HFF-Myc (cell line): ENCODE measurements at places on chromosomes 1 and 21.

GRCh38 chr1:54200519-54200997 lies 591 bp downstream of the MRPL37 start:
- DNase-seq, result no peak

DNA sequence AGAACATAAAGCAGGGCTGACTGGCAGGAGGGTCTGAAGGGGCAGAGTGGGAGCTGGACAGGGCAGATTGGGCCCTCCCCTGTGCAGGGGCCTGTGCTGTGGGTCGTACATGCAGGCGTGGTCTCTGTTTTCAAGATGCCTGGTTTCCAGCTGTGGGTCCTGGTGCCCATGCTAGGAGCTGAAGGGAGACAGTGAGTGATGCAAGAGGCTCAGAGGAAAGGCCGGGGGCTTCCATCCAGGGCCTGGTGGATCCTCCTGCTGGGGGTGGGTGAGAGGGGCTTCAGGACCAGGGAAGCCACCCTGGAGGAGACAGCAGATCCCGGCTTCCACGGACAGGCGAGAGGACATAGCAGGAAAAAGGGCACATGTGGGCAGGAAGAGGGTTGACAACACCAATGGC lies 349.0 kb upstream of the VAMP3 start:
- no peak for DNase-seq

- DNase-seq, result no peak
Observed at GRCh38 chr1:111776861-111777260, 21.2 kb downstream of the DDX20 start.

DNA sequence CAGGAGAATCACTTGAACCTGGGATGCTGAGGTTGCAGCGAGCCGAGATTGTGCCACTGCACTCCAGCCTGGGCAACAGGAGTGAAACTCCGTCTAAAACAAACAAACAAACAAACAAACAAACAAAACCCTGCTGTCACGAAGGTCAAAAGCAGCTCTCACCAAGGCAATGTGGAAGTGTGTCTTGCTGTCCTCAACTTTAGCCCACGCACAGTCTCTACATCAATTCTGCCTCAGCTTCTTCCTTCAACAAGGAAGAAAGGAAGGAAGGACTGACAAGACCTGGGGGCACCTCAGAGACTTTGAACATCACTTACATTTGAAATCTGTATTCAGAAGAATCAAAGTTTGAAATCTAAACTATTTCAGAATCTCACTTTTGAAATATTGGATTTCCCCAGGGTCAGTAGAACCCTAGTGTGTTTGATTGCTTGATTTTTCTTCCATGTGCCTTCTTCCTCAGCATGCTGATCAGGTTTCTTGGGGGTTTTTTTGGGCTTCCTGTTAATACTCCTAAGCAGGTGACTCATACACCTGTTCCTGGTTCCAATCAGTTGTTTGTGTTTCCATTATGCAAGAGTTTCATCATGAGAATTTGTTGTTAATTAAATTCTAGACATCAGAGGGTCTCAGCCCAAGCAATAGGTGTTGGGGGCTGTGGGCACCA lies 6.5 kb upstream of the CSTB start:
- no peak for DNase-seq

DNA sequence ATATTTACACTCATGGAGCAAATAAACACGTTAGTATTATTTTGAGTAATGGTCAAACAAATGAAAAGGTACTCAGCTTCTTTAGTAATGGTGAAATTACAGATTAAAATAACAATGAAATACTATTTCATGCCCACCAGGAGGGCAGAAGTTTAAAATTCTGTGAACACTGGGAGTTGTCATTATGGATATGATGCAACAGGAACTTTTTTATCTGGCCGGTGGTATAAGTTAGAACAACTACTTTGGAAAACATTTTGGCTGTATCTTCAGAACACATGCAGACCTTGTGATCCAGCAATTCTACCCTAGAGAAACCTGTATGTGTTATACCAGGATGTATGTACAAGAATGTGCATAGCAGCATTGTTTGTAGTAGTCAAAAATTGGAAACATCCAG lies 23.2 kb upstream of the PPP1R8 start:
- DNase-seq, result no peak

DNA sequence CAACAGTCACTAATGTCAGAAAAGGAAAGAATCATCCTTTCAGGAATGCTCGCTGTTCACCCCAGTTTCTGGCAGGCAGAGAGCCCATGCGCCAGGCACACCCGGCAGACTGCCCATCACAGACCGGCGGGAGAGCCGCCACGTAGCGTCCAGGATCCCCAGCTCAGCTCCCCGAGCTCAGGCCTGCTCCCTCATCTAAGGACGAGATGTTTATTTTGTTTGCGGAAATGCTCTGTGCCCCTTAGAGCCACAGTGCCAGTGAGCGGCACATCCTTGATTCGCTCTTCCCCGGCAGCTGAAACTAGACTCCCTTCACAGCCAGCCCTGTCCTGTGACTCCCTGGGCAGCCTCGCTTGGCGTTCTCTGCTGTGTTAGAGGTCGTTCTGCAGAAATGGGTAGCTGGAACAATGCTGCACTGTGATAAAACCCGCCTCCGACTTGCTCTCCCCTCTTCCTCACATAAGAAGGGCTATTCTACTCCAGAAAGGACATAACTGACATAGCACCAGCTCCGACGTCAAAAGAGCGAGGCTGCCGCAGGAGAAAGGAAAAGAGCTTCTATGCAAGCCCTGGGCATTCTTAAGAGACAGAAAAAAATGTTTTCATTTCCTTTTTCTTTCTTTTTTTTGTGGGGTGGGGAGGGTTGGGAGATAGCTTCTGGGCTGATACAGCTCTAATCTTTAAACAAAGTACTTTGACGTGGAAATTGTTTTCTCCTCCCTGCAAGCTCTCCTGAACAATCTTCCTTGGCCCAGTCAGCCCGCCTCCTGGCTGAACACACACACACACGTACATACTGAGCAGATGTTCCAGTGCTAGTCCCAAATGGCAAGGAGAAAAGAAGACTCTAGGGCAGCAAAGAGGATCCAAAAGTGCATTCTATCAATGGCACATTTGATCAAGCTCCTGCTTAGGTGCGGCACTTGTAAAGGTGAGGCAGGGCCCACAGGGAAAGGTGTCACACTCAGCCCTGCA lies 37.2 kb downstream of the MRAP start:
- no peak for DNase-seq

DNA sequence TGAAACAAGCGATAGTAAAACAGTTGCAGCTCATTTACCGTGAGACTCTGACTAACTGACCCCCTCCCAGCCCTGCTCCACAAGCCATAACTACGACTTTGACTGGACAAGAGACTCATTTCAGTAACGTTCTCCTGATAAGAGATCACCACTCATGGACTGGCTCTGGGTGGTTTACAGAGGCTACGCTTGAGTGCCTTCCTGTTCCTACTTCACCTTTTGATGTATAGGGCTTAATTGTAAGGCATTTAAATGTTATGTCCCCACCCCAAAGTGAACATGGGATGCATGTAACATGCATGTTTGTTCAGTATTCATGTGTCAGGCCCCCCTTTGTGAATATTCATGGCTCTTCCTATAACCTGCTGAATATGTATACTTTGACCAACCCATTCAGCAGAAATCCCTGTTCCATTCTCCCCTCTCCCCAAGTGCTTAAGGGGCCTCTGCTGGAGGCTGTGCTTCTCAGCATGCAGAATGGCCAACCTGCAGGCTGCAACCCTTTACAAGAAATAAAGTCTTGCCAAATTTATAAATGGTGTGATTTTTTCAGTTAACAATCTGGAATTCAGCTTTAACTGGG lies 50.7 kb upstream of the SPOCD1 start:
- no peak for DNase-seq

- no peak for DNase-seq
Observed at GRCh38 chr1:237016626-237017025, 12.4 kb upstream of the MT1HL1 start.

GRCh38 chr21:45845770-45846090 lies 135.8 kb upstream of the COL6A1 start:
- no peak for DNase-seq

DNA sequence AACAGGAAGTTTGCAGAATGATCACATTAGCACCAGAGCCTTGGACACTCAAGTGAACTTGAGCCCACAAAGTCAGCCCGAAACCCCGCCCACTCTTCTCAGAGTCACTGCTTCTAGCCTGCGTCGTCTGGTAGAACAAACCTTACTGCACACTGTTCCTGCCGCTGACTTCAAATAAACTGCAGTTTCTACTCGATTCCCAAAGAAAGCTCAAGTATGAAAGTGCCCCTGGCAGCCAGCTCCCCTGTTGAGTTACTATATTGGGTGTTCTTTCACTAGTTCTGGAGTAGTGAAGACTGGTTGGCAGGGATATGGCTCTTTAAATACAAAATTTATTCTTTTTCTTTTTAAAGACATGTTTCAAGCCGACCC lies 164.7 kb downstream of the GALNT2 start:
- DNase-seq, result no peak

DNA sequence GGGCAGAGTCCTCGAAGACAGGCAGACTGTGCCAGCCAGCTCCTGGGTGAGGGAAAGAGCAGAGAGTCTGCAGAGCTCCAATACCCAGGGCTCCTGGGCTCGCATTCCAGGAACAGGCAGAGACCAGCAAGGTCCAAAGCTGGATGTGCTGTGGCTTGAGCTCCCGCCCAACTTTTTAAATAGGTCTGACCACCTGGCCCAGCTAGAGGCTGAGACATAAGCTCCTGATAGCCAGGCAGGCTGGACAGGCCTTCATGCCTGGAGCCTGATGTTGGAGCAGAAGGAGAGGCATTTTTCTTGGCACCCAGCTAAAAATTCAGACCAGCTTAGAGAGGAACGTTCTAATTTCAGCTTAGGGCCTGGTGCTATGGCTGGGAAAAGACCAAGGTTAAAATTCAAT lies 178.4 kb upstream of the TMEM51 start:
- no peak for DNase-seq

- peak; percentile 50 for DNase-seq
Observed at GRCh38 chr1:110188035-110188618, 22.0 kb upstream of the KCNC4 start.

- peak; percentile 22 for DNase-seq
Observed at GRCh38 chr1:11478571-11479374, at the start of gene DISP3. DISP3 (plus strand) TSS chr1:11479155; CDS start chr1:11500993, 21,838 bp downstream.

- no peak for DNase-seq
Observed at GRCh38 chr1:64748222-64748621, 3.3 kb downstream of the RAVER2 start.
